Dermis blood vessel endothelial cell (primary cell): ENCODE measurements at places on chromosomes 11 and 22. TPM values are rescaled to one million over a fixed set of nuclear protein-coding genes. Genes with fewer than 3 reads are reported as not detected.

Gene TRIM51
- not detected in 2 replicates for total RNA-seq

Gene NEFH
- under 0.01 and 0.56 TPM in 2 replicates for total RNA-seq

Gene DERL3
- 0.68 and 1.3 TPM in 2 replicates for total RNA-seq

Gene VPREB1
- not detected in 2 replicates for total RNA-seq

Gene LGR4
- 1.9 and 3.6 TPM in 2 replicates for total RNA-seq

Gene ASPHD2
- total RNA-seq, result 1.0 and 1.2 TPM in 2 replicates
